CD4-positive, alpha-beta T cell treated with Interleukin-1 beta for 1 hour (primary cell): ENCODE measurements at places on chromosomes 12 and 14.

DNA sequence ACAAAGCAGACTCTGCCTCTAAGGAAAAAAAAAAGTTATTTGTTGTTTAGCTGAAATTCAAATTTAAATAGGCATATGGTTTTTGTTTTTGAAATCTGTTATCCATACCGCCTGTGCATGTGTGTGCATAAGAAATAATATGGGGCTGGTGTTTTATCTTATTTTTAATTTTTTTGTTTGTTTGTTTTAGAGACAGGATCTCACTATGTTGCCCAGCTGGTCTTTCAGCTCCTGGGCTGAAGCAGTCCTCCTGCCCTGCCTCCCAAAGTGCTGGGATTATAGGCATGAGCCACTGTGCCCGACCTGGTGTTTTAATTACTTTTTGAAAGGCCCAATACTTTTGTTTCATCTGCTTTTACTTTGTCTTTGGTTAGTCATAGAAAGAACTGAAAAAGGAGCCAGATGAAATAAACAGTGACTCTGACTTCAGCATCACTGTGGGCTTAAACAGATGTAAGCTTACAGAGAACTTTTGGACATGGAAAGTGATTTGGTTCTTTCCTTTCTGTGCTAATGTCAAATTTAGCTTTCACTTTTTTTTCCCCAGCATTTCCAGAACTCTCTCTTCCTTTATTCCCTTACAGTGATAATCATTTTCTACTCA lies 37.2 kb downstream of the SUPT16H start:
- DNase-seq: no peak

DNA sequence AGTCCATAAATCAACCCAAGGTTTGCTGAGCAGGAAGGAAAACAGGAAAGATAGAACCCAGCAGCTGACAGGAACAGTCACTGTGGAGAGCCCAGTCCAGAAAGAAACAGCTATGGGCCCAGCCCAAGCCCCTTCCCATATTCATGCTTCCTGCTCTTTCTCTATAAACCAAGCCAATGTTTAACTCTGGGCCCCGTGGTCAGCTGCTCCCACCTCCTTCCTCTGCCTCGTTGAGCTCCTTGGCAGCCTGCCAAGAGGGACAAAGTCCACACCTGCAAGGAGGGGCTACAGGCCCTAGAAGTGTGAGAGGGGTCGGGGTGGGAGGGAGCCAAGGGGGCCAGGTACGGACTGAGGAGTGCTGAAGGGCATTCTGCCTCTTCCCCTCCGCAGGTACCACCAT lies 10.0 kb downstream of the SLC6A13 start:
- no peak for DNase-seq

DNA sequence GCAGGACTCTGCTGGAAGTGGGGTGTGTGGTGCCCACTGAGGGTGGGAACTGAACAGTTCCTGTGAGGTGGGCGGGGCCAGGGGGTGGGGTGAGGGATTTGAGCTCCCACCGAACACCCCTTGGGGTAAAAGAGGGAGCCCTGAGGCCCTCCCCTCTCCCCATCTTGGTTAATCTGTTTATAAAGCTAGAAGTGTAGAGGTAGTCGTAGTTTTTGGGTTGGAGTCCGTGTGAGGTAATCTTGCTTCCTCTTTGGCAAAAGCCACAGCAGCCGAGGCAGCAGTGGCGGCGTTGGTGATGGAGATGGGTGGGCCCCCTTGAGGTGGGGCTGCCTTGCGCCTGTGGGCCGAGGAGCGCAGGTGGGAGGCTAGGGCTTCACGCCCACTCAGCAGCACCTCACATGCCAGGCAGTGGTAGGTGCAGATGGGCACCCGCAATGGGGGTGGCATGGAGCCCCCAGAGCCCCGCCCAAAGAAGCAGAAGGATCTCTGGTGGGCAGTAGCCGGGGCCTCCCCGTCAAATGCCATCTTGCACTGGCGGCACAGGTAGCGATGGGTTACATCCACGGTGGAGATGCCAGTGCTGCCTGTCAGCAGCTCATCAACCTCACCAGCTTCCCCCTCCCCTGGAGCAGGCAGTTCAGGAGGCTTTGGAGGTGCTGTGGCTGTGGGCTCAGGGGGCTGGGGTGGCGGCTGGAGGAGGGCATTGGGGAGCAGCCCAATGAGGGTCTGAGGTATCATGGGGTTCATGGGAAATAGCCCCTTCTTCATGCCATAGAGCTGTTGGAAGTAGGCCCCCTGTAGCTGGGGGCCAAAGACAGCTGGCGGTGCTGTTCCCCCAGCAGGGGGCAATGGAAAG lies 29.6 kb downstream of the ZFHX2 start:
- DNase-seq: no peak

DNA sequence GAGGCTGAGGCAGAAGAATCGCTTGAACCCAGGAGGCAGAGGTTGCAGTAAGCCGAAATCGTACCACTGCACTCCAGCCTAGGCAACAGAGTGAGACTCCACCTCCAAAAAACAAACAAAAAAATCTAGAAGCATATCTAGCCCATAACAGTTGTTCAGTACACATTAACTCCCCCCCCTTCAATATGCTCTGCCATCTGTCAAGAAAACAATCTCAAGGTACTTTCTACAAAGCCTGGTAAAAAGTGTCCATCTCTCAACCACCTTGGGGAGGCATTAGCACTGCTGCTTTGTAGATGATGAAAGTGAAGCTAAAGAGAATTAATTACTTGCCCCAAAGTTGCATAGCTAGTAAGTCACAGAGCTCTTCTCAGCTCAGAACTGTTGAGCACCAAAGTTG lies 24.9 kb downstream of the LGALS3 start:
- DNase-seq: no peak

GRCh38 chr12:93219947-93220346 lies 157.8 kb upstream of the NUDT4 start:
- no peak for DNase-seq

GRCh38 chr12:5201554-5202218 lies 158.0 kb downstream of the KCNA5 start:
- no peak for DNase-seq

GRCh38 chr12:12810553-12811021 lies 2.6 kb upstream of the DDX47 start:
- no peak for DNase-seq

GRCh38 chr12:40986001-40986400 lies 202.1 kb upstream of the PDZRN4 start:
- DNase-seq: no peak

GRCh38 chr12:99558109-99558508 lies 89.4 kb upstream of the GARIN6 start:
- no peak for DNase-seq

DNA sequence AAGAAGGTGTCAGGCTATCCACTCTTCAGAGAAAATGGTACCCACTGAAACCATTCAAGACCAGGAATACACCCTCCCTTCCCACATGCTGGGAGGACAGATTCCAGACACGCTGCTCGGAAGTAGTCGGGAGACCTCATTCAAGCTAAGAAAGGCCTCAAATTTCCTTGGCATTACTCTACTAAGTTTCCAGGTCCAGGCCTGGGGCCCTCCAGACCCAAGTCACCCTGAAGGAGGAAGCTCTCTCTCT lies 27.1 kb upstream of the RPLP0 start:
- no peak for DNase-seq

DNA sequence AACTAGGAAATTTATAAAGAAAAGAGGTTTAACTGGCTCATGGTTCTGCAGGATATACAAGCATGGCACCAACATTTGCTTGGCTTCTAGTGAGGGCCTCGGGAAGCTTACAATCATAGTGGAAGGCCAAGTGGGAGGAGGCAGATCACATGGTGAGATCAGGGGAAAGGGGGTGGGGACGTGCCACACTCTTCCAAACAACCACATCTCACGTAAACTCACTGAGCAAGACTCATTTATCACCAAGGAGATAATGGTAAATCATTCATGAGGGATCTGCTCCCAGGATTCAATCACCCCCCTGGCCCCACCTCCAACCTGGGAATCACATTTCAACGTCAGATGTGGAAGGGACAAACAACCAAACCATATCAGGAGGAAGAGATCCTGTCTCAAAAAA lies 35.8 kb downstream of the NUMB start:
- no peak for DNase-seq

- DNase-seq: no peak
Observed at GRCh38 chr12:53225635-53226424, 6.2 kb downstream of the RARG start.

DNA sequence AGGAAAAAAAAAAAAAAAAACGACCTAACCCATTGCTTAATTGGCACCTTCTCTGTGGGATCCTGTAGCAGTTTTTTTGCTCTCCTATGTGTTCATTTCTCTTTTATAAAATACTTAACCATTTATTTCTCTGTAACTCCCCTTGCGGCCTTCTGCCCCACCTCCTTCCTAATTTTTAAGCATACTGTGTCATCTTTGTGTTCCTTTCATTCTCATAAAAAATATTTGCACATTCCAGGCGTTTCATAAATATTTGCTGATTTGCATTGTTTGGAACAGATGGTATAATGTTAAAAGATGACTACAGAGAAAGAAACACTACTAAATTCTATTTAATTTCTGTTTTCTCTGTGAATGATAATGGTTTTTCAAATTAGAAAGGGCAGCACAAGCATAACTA lies 77.9 kb downstream of the NPAS3 start:
- no peak for DNase-seq

DNA sequence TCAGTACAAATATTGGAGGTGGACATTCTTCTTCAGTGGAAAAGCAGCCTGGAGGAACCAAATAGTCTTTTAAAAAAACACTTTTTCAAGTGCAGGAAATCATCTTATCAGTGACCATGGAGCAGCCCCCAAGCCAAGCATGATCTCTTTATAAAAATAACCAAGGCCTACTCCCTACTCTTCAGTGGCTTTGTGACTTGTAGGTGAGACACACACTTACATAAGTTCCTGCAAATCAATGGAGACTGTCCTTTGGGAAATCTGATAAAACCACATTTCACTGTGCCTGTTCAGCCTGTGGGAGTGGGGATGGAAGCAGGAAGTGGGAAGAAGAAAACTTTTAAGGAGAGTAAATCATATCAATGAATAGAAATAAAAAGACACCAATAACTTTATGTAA lies 56.3 kb downstream of the MBIP start:
- DNase-seq: no peak

GRCh38 chr12:467591-467990 lies 7.9 kb downstream of the B4GALNT3 start:
- no peak for DNase-seq

- DNase-seq: no peak
Observed at GRCh38 chr12:28172434-28173030, 17.7 kb upstream of the CCDC91 start.

- DNase-seq: no peak
Observed at GRCh38 chr14:68306265-68306933, 486.5 kb downstream of the ZFP36L1 start.

GRCh38 chr14:102965282-102965681 lies 42.8 kb downstream of the AMN start:
- no peak for DNase-seq

- no peak for DNase-seq
Observed at GRCh38 chr14:50030036-50030435, 86.3 kb downstream of the VCPKMT start.

GRCh38 chr12:50241178-50241577 lies 42.1 kb downstream of the LIMA1 start:
- no peak for DNase-seq

DNA sequence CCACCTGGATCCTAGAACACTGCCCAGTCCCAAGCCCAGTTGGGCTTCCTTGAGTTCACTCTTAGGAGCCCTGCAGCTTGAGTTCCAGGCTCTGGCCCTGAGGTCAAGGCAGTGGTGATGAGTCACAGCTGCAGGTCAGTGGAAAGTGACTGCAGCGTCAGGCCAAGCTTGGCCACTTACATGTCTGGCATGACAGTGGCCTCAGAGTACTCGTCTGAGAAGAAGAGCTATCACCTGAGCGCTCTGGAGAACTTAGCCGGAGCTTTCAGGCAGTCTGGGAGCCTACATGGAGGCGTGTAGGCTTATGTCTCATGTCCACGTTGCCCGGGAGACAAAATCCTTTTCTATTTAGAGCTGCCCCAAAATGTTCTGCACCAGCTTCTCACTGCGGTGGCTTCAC lies 75.6 kb downstream of the ARL6IP4 start:
- no peak for DNase-seq

GRCh38 chr14:23005451-23006187 lies 4.3 kb downstream of the C14orf93 start:
- no peak for DNase-seq

DNA sequence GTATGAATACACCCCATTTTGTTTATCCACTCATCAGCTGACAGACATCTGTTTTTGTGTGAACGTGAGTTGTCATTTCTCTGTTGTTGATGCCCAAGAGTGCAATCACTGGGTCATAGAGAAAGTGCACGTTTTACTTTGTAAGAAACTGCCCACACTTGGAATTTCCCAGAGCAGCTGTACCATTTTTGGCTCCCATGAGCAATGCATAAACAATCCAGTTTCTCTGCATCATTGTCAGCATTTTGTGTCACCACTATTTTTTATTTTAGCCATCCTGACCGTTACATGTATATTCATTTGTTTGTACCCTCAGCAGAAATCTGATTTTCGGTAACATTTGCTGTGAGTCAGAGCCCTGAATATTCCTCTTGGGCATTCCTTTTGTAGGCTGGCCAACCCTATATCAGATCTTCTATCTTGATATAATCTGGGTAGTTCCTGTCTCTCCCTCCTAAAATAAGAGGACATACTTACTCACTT lies 62.7 kb downstream of the RBM19 start:
- no peak for DNase-seq

DNA sequence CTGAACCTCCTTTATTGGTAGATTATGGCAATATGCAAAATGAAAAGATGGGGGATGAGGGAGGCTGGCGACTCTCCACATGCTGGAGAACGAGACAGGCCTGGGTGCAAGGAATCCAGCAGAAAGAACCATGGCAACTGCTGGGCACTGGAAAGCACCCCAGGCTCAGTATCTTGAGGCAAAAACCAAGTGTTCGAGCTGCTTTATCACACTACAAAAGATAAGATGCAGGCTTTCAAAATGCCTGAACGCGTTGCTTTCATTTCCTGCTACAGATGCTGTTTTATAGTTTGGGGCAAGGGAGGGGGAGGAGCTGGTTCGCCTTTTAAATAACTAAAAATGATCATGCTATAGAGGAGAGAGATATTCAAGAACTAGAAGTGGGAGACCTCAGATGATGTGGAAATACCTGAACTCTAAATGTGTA lies 38.9 kb downstream of the NIN start:
- DNase-seq: peak; percentile 29
